ENCODE measurements at places on chromosomes 1 and 21.

DNA sequence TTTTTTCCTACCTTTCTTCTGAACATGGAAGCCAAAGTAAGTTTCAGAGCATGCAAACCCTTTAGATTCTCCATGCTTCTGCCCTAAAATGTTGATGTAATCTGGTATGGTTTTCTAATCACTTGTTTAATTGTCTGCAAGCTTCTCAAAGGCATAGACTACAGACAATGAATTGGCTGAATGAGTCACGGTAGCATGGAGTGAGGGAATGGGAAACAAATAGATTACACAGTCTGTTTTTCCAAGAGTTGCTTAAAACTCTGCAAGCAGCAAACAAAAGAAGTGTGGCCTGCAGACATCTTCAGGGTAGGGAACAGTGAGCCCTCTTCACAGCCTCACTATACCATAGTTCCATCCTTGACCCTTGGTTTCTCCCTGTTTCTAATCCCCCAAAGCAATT lies 326.0 kb downstream of the BARHL2 start:
- DNase-seq: no peak

- no peak for DNase-seq
Observed at GRCh38 chr21:30148906-30149305, 17.7 kb downstream of the CLDN17 start.

GRCh38 chr21:31553926-31554325 lies 105.6 kb upstream of the SOD1 start:
- DNase-seq: no peak

DNA sequence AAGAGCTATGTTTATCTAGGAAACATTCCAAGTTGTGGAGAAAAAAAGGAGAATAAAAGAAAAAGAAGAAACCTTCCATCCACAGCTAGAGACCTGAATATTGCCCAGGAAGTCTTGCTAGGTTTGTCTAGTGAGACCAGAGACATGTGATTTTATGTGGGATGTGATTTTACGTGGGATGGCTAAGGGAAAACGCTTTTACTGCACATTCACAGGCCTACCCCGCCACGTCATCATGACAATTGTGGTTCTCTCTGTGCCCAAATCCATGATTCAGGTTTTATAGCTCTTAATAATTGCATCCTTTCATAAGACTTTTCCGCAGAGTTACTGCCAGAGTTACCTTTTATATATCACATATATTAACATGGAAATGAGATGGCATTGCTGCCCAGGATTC lies 86.4 kb upstream of the SSX2IP start:
- DNase-seq: no peak

DNA sequence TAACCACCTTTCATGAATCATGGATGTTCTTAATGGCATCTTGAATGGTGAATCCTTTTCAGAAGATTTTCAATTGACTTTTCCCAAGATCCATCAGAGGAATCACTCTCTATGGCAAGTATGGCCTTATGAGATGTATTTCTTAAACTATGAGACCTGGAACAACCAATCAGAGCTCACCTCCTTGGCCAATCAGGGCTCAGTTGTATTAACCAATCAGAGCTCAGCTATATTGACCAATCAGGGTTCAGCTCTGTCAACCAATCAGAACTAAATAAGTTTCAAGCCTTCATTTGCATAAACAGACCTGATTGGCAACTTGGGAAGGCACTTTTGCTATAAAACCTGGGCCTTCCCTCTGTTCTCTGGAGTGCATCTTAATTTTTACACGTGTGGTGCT lies 13.6 kb upstream of the FAM3B start:
- DNase-seq: no peak

- no peak for DNase-seq
Observed at GRCh38 chr1:16076031-16076864, 2.8 kb upstream of the FAM131C start.

DNA sequence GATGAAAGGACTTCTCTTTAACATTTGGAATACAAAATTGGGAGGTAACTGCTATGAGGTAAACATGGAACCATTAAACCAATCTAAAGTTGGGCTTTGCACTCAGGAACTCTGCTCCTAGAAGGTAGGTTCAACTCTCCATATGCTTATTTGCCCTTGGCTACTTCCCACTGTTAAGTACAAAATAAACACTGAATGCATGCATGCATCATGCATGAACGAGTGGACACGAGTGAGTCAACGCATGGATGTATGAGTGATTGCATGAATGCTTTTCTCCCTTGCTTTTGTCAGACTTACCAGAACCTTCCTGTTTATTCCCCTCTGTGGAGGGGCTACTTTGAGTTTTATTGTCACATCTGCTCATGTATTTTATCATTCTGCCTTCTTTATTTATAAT lies 42.4 kb upstream of the RUNX1 start:
- no peak for DNase-seq
